Tibial nerve (tissue), 4 donors: ENCODE measurements at places on chromosomes 7 and 10. TPM values are rescaled to one million over a fixed set of nuclear protein-coding genes. Genes with fewer than 3 reads are reported as not detected.

The CPN1 gene
- total RNA-seq, result not detected

The NEURL1 gene
- not detected for total RNA-seq

The HOXA3 gene
- 7.7 TPM for total RNA-seq

The C10orf67 gene
- total RNA-seq, result 1.6 TPM

The SYNPO2L gene
- not detected for total RNA-seq

The HTRA1 gene
- 182 TPM for total RNA-seq

The HK1 gene
- 31.4 TPM for total RNA-seq

The ZNF485 gene
- 7.9 TPM for total RNA-seq

The NODAL gene
- not detected for total RNA-seq
